ENCODE measurements at places on chromosomes 5 and 9.

DNA sequence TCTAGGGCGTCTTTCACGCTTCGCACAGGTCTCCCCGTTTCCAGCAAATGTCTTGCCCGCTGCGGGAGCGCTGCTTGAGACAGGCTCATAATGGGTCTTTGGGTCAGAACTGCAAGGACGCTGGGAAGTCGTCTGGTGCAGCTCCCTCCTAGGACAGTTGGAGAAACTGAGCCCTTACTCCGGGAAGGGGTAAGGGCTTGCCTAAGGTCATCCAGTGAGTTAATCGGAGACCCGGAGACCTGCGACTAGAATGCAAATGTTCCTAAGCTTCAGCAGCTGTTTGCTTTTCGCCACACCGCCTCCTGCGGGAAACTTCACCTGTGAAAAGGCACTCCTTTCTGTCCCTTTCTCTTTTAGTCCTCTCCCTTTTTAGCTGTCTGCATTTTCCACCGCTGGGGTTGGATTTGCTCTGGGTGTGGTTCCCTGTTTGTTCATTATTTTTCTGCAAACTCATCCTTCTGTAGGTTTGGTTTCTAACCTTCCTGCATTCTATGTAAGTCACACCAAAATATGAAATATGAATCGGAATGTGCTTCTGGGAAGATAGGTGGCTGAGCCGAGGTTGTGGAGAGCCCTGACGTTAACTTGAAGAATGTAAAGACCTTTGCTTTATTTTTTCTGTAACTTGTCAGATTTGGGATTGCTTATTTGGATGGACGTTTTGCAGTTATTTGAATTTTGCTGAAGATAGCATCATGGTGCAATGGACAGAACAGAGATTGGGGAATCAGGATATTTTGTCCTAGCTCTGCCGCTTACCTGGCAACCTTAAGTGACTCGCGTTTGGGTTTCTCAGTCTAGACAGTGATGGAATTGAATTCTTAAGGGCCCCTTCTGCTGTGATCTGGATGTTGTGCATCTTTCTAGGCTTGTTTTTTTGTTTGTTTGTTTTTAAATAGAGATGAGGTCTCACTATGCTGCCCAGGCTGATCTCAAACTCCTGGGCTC, 909 bp downstream of the SLC36A1 start:
- peak; percentile 19 for DNase-seq

DNA sequence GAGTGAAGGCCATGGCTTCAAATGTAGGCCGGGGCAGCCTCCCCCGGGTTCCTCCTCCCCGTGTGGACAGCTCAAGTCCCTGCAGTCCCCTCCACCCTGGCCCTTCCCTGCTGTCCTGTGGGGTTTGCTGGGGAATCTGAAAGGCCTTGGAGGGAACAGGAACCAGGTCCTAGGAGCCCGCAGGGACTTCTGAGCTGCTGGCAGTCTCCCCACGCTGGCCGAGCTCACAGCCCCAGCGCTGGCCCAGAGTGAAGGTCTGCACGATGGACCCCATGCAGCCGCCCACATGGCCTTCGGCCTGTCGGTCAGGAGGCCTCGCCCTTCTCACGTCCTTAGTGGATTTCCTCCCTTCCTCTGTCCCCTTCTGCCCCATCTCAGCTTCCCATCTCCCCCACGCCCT, 25.7 kb upstream of the NOTCH1 start:
- peak; percentile 43 for DNase-seq

DNA sequence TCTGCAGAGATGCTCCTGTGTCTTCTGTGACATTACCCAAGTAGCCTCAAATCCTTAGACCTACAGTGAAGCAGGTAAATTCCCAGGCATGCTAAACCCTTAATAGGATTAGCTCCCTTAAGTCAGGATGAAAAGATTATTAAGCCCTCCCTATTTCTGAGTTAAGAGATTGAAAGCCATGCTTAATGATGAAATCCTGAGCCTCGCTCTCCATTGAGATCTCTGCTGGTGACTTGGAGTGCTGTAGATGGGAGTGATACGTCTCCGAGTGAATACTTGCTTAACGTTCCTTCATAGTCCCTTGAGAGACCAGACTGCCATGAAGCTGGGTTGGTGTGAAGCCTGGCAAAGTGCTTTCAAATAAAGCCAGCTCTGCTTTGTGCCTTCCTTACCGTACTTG, 34.2 kb downstream of the AOPEP start:
- no peak for DNase-seq

DNA sequence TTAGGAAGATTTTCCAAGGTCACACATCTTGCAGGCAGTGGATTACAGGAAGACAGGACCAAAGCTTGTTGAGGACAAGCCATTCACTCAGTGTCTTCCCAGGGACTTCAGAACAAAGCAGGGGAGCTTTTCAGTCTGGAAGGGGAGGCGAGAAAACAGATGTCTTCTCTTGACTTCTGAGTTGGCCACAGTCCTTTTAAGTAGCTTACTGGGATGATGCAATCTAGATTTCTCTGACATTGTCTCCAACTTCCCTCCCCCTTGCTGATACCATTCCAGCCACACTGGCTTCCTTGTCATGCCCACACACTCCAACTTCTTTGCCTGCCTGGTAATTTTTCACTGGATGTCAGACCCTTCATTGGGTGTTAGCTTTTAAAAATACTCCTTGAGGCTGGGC, 174.2 kb upstream of the TBC1D2 start:
- peak; percentile 76 for DNase-seq

GRCh38 chr5:174457141-174457678, 267.2 kb upstream of the MSX2 start:
- DNase-seq: no peak

DNA sequence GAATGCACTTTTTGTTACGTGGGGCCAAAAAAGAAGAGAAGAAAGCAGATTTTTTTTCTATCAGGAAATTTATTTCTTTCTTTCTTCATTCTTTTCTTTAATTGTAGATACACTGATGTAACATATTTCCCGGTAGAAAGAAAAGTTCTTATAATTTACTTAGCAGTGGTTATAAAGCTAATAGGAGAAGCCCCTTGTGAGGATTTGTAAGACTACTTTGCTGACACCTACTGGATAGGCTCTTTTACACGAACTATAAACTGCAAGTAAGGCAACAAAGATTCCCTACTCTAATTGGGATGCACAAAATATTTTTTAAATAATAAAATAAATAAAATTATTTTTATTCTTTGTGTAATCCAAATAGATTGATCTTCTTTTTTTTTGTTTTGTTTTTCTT, 284.4 kb downstream of the DNAH5 start:
- DNase-seq: no peak

- no peak for DNase-seq
Measured at GRCh38 chr5:115179030-115179393, 9.3 kb upstream of the TRIM36 start.

DNA sequence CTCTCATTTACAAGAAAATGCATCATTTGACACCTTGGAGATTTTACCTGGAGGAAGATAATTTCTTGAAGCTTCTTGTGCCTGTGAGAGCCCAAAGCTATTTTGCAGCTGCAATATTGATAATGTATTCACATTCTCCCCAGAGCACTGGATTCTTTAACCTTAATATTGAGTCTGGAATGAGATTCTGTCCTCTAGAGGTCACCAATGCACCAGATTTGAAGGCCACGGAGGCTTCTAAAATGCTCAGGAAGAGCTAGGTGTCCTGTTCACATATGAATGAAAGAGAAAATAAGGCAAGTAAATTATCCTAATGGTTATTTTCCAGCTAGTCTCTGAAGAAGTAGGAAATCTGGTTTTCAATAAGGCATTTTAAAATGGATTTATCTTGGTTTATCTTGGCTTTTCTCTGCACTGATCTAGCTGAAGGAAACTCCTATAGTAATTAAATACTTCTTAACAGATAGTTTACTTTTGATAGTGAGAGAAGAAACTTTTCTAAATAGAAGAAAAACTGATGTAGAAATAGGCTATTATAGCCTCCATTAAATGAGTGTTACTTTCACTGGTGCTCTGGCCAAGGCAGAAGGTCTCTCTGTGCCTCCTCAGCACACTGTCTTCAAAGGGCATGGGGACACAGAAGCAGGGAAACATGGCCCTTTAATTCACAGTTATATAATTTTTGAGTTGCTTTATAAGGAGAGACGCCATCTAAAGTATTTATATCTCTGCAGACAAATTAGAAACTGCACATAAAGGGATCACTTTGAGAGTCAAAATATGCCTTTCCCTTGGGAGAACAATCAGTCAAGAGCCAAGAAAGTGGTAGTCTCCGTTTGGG, 297.0 kb upstream of the ACTBL2 start:
- peak; percentile 64 for DNase-seq

GRCh38 chr5:156515121-156515520, 188.2 kb downstream of the SGCD start:
- no peak for DNase-seq

DNA sequence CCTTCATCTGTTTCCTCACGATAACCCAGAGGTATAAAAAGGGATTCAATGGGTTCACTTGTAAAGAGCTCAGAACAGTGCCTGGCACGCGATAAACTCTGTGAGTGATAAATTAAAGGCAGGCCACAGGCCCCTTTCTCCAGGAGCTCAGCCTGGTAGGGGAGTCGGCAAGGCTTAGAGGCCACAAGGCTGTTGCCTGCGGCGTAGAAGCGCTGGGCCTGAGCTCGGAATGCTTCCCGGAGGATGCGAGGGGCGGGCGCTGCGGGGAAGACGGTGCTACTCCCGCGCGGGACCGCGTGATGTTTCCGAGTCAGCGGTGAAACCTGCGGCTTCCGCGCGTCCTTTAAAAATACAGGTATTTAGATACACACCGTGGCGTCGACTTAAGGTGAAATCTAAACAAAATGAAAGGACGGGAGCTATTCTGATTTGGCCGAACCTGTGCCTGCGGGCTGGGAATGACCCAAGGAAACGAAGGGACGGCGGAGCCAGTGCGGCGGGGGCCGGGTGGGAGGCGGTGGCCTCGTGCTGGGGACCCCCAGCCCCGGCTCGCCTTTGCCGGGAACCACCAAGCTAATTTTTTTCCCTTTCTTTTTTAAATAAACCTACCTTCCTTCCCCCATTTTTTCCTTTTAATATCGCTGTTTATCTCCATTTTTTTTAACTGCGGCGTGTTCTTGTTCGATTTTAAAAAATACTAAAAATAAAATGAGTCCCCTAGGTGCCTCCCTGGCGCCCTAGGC, 6.2 kb downstream of the NKX2-5 start:
- no peak for DNase-seq

DNA sequence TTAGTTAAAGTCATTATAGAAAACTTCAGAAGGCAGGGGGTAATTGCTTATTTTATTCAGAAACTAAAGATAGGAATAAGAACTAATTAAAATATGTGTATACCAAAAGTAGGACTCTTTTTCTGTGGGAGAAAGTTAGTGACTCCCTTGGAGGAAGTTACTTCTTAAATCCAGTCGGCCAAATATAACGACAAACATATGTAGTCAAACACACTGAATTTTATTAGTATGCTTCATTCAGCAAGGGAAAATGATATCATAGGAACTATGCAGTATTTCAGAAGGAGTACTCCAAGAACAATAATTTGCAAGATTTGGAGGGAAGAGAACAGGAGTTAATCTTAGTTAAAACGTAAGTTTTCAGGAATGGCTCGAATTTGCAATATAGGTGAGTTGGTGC, 432.6 kb downstream of the CYLC2 start:
- no peak for DNase-seq

DNA sequence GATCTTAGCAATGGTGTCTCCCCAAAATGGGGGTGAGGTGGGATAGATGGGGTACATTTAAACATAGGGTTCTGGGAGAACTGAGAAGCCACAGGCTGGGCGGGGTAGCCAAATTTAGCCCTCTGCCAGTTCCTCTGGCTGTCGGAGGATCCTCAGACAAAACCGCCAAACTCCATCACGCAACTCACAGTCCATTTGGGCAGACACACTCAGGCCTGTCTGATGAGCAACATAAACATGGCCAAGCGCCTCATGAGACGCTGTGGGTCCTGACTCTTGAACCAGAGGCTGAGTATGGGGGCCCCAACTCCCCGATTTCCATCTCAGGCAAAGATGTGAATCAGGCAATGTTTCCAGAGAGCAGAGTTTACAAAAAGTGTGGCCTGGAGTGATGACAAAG, 162.3 kb downstream of the FGF18 start:
- no peak for DNase-seq

DNA sequence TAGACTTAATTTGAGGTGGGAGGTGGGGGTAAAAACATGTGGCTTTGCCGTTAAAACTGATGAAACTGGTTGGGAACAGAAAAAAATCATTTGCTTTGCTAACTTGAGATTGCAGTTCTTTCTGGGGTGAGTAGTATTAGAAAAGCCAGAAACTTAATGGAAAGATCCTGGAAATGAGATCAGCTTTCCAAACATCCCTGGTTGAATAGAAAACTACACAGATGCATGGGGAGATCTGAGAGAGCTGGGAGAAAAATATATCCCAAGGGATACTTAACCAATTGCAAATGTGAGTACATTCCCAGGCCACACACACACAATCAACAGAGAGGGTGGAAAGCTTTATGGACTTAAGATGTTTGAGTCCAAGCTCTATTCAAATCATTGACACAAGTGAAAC, 222.3 kb downstream of the YTHDC2 start:
- DNase-seq: no peak

DNA sequence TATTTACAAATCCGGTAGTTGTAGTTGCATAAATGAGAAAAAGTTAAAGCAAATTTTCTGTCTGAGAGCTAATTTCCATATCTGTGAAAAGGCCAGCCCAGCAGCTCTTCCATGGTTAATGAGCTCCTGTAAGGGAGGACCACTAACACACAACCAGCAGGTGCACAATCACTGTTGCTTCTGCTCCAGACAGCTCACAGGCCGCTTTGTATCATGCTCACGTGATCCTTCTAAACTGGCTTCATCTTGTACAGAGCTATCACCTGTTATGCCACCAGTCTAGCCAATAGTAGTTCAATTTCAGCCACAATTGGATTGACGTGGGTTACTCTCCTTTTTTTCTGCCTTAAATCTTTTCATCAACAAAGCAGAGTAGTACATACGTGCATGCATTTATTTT, 38.3 kb upstream of the FBXL17 start:
- no peak for DNase-seq

- DNase-seq: no peak
Measured at GRCh38 chr5:137199201-137199600, 299.9 kb downstream of the SPOCK1 start.

GRCh38 chr5:115097236-115097635, 72.5 kb downstream of the TRIM36 start:
- no peak for DNase-seq

DNA sequence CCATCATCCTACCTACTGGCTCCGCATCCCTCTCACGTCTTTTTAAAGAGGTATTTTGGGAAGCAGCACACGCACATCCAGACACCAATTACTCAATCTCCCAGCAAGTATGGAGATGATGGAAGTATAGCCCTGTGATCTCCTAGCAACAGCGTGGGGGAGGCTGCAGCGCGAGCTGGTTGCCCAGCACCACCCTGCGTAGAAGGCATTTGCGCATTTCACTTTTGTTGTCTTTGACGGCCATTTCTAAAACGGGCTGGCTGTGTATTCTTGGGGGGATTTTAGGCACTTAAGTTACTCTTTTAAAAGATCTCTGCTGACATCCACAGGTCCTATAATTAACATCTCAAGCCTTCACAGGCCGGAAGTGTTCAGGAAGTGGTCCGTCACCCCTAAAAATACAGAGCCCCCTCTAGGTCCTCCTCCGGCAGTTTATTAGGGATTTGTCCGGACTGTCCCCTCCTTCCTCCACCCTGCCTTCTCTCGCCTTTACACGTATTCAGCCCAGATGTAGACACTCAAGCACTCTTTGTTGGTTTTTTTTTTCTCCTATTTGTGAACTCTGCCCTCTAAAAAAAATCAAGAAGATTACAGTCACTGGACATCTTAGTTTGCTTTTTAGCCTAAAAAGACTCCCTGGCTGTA, 371.4 kb downstream of the NTRK2 start:
- DNase-seq: no peak

GRCh38 chr9:5195463-5195862, 10.0 kb upstream of the INSL6 start:
- DNase-seq: no peak

GRCh38 chr5:174303035-174303434, 257.5 kb downstream of the NSG2 start:
- no peak for DNase-seq

GRCh38 chr5:99104538-99105132, 175.8 kb upstream of the CHD1 start:
- peak; percentile 55 for DNase-seq

All from suppressor macrophage (primary cell).